Left renal cortex interstitium (tissue), 4 donors: ENCODE measurements at places on chromosomes 12 and 14. TPM values are rescaled to one million over a fixed set of nuclear protein-coding genes. Genes with fewer than 3 reads are reported as not detected.

The BMAL2 gene
- 7.1 TPM for polyA plus RNA-seq

The ORMDL2 gene
- polyA plus RNA-seq, result 33.9 TPM

The GPR135 gene
- polyA plus RNA-seq, result 6.3 TPM

The CINP gene
- polyA plus RNA-seq, result 35.8 TPM

GRCh38 chr12:44847403-44847802 lies 28.7 kb downstream of the NELL2 start:
- no peak for DNase-seq

DNA sequence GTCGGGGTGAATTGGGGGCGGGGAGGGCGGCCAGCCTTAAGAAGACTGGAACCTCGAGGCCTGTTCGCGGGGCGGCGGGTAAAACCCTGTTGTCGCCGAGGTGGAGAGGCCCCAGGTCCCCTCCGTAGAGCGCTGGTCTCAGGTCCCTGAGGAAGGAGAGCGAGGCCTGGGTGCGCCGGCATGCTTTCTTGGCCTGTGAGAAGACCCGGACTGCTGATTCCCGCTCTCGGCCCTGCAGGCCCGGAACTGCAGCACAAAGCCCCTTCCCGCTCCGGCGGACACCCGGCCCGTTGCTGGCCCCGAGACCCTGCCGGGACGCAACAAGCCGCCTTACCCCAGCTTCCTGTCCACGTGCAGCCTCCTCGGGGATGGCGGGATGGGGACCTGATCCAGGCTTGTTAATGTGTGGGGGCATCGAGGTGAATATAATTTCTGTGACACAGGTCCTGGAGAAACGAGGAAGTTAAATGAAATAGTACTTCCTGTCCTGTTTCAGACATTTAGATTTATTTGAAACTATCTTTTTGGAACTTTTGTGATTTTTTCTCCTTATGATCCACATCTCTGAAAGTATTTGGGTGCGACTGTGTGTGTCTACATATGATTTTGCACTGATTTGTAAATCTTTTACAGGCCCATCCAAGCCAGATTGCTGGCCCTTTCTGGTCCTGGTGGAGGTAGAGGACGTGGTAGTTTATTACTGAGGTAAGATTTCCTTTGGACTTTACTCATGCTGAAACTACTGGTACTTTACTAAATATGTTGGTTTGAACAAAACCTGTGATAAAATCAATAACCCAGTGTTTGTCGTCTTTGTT lies 600 bp downstream of the PNN start:
- DNase-seq, result peak; percentile 59
